ENCODE measurements at places on chromosomes 11 and 22.

DNA sequence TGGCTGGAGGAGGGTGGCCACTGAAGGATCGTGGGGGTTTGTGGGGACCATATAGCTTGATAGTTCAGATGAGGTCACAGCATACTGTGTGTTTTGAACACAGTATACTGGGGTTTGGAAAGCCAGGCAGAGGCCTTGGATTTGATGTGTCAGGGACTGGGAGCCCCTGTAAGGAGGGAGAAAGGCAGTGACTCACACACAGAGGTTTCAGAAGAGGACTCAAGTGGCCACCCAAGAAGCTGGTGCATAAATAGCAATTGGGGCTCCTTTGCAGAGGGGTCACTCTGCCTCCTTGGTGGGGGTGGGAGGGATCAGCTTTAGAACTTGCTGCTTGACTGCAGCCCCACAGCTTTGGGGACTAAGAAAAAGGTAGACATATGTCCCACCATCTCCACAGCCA, 39.3 kb downstream of the SLC5A1 start:
- no peak for DNase-seq

DNA sequence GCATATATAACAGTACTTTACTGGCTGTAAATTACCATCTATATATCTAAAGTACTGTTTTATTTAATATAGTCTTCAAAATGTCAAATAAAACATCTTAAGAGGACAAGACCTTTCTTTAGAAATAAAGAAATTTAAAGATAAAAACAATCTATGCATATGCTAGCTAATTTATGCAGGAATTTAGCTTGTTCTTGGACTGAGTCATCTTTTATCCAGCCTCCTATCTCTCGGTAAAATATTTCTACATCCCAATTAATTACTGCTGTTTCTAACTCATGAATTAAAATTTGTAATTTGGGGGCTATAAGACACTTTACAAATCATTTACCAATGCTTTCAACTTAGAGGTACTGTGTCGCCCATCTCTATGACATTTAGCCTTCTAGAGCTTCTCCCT, 72.8 kb upstream of the DDI1 start:
- no peak for DNase-seq

GRCh38 chr11:63985812-63986155, 454 bp upstream of the OTUB1 start:
- DNase-seq = peak; percentile 60

- DNase-seq = no peak
Measured at GRCh38 chr11:95567685-95568084, 221.9 kb downstream of the FAM76B start.

- no peak for DNase-seq
Measured at GRCh38 chr22:39895682-39896081, 2.1 kb upstream of the ENTHD1 start.

DNA sequence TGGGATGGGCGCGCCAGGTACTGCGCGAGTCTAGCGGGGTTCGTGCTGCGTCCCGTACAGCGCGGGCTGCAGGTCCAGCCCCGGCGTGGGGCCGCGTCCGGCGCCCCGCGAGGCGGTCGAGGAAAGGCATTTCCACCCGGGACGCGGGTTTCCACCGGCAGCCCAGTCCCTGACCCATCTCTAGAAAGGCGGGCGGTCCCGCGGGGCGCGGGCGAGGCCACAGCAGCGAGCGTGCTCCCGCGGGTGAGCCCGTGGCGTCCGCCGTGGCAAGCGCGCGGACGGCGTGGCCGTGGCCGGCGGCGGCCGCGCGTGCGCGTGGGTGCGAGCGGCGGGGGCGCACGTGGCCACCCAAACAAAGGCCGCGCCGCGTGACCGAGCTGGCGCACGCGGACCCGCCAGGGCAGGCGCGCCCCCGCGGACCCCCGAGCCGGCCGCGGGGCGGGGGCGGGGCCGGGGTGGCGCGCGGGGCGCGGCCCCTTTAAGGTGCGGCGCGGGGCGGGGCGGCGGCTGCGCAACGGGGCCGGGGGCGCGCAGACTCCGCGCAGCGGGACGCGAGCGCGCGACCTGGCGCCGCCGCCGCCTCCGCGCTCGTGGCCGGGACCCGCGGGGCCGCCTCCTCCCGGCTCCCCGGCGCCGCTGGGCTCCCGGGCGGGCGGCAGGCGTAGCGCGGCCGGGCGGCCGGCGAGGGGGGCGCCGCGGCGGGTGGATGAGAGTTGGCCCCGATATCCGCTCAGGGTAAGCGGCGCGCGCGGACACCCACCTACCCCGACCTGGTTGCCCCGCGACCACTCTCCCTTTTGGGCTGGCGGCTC, 39.3 kb upstream of the CELSR1 start:
- DNase-seq = peak; percentile 58

GRCh38 chr22:23272371-23272770, 92.1 kb downstream of the BCR start:
- no peak for DNase-seq

- no peak for DNase-seq
Measured at GRCh38 chr22:32932176-32932575, 126.0 kb downstream of the SYN3 start.

DNA sequence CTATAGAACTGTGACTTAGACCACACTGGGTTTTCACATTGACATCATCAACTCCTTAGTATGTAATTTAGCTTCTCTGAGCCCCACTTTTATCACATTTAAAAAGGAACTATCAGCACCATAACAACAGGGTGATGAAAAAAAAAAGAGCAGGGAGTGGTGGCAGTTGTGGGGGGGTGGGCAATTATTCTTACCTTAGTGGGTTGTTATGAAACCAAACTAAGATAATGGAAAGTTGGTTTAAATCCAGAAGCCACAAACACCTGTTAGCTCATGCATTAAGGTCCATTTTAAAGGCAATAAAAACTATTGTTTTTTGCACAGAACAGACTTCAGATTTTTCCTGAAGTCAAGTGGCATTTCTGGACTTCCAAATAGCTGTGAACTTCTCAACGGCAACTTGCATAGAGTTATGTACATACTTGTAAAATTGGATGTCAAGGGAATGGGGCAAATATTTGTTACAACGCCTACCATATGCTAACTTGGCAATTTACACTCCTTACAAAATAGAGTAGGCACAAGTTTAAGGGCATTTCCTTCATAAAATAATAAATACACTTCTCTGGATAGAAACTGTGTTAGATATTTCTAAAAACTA, 793.6 kb downstream of the DLG2 start:
- DNase-seq = no peak

DNA sequence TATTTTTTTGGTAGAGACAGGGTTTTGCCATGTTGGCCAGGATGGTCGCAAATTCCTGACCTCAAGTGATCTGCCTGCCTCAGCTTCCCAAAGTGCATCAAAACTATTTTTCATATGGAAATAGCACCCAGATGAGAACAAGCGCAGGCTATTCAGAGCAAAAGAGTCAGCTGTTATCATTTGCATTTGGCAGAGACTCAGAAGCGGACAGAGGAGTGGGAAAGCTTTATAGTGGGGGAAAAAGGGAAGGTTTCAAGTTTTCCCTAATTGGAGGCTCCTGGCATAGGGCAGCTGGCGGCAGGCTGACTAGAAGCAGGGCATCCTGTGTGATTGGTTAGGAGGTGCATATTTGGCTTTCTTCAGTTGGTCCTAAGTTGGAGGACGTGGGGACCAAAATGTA, 20.2 kb downstream of the ATG13 start:
- DNase-seq = no peak

DNA sequence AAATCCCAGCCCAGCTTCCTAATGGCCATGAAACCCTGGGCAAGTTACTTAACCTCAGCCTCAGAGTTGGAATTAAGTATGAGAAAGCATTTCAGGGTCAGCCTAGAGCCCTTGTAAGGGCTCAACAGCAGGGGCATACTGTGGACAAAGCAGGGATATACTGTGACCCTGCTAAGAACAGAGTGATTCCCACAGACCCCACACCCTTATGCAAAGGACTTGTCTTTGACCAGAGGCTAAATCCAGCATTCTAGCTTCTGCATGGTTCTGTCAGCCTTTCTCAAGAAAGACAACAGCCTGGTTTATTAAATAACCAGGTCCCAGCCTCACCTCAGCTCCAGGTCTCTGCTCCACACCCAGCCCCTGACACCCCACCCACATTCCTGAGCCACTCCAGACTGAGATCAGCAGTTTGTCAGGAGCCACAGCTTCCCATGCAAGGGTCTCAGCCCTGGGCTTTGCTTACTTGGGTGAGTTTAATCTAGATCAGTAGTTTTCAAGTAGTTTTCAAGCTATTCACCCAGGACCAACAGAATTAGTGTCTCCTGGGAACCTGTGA, 69.2 kb downstream of the GALNT18 start:
- DNase-seq = no peak

DNA sequence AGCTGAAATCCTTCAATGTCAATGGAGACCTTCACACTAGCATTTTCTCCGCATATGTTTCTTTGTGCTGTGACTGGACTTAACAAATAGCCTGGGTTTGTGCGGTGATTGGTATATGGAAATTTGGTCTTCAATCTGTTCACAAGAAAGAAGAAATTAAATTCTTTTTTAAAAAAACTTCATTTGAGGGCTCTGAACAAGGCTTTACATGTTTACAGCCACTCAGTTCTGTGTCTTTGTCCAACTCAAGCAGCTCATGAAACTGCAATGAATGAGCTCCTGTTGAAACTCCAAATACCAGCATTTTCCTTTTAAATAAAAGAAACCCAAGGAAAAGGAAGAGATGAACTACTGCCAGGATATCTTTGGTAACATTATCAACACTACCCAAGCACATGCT, 57.3 kb downstream of the PIK3C2A start:
- DNase-seq = no peak

DNA sequence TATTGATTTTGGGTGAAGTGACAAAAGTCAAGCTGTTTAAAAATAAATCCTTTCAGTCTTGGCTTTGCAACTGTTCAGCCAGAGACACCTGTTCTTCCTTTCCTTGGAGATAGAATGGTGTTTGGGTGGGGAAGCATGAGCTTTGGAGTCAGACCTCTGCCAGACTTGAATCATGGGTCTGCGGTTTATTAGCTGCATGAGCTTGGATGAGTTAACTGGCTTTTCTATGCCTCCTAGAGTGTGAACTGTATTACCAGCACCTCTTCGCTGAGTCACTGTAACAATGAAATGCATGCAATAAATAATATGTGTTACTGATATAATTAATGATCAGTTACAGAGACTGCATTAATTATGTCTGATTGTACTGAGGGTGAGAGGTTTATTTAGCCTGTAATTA, 13.5 kb upstream of the MYEOV start:
- no peak for DNase-seq

DNA sequence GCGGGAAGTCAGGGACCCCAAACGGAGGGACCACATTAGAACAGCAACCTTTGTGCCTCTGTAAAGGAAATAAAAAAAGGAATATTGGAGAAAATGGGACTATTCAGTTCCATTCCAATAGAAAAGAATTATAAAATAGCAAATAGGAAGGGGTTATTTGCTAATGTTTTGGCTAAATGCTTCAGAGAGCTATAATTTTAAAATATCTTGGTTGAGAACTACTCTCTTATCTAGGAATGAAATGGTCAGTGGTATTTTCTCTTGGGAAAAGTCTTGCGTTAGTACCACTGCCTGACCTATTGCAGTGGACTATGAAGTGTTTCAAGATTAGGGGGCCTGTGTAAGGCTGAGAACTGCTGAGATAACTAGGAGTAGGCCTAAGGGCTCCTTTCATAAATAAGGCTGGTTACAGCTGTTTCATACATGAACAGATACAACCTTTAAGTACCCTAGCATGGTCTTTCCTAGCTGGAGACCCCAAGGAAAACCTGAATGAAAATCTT, 6.9 kb upstream of the WEE1 start:
- no peak for DNase-seq

DNA sequence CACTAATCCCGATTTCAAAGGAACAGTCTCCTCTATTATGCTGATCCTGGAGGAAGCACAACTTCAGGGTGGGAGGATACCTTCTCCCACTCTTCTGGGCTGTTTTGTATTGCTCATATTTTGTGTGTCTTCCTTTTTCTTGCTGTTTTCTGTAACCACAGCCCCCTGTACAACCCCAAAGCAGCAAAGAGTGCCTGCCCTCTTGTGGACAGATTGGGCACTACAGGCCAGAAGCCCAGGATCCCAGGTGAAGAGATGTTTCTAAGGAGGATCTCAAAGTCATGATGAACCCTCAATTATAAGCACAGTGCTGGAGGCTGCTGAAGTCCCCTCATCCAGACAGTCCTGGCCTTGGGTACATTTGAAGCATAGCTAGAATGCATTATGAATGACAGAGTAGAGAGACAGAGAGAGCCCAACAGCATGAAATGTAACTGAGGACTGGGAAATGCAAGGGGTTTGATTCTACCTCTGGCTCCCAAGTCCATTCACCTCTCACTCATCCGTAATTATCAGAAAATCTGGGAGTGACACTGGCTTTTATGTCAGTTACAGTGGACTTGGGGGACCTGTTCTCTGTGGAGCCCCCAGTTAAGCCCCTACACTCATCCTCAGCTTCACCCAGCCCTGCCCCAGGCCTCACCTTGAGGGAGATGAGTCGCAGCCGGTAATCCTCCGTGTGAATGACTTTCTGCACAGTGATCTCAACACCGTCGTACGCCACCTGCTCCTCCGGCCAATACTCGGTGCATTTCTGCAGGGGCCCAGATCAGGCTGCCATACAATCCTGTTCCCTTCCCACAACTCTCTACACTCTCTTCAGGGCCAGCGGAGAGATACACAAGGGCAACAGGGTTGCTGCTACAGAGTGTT, 6.2 kb upstream of the IGSF22 start:
- peak; percentile 45 for DNase-seq

DNA sequence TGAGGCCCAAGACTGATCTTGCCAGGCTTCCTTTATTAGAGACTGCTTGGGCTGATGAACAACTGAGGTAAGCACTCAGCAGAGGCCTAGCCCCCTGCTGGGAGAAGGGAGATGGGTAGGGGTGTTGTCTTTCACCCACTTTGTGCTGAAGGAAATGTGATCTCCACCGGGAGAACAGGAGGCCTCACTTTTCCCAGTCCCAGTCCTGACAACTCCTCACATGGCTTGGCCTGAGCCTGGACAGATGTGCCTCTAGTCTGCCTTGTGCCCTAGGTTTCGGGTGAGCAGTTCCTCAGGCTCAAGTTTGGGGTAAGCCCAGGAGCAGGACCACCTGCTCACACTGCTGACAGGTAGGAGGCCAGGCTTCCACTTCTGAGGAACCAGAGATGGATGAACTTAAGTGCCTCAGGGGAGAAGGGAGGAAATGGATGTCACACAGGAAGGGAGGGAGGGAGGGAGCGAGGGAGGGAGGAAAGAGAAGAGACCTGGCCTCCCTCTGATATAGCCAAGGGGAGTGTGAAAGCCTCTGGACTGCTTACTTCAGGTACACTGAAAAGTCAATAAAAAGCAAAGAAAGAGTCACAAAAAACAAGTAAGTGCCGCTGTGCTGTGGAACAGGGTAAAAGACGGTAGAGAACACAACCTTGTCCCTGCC, 8.1 kb downstream of the CLPB start:
- no peak for DNase-seq

DNA sequence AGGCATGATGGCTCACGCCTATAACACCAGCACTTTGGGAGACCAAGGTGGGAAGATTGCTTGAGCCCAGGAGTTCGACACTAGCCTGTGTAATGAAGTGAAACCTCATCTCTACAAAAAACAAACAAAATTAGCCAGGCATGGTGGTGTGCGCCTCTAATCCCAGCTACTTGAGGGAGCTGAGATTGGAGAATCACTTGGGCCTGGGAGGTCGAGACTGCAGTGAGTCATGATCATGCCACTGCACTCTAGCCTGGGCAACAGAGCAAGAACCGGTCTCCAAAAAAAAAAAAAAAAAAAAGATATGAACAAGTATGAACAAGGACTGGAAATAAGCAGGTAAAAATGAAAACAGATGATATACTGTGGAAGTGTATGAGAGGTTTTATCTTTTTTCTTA, 54.1 kb upstream of the SOX6 start:
- no peak for DNase-seq

GRCh38 chr11:61046833-61047232, 55.5 kb upstream of the CD5 start:
- no peak for DNase-seq

- DNase-seq = no peak
Measured at GRCh38 chr11:106202935-106203620, 125.6 kb downstream of the AASDHPPT start.

Measured in activated T-helper 1 cell treated with Interleukin-2 at 50 U/mL for 16 hours (primary cell).